Aorta (tissue), 5 donors: ENCODE measurements at places on chromosomes 1 and 21.
A peak's percentile ranks its signal among the peaks of the same experiment; 100 is the strongest.

DNA sequence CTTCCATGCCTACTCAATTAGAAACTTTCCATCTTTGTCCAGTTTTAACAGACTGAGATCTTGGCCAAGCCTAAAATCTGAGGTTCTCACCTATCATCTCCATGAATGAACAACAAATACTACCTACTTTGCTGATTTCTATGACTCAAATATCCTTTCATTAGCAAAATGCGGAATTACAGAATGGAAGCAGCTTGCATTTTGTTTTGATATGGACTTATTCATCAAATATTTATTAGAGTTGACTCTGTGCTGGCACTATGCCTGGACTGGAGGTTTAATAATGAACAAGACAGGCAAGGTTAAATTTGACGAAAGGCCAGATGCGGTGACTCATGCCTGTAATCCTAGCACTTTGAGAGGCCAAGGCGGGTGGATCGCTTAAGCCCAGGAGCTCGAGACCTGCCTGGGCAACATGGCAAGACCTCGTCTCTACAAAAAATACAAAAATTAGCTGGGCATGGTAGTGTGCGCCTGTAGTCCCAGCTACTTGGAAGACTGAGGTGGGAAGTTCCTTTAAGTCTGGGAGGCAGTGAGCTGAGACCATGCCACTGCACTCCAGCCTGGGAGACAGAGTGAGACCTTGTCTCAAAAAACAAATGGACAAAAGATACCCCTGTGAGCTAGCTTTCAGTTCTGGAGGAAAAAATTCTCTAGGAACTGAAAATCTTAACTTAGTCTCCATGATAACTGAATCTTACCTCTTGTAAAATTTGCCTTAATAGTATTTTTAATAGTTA is 29.4 kb upstream of the SOD1 start:
- peak; percentile 60 for DNase-seq

DNA sequence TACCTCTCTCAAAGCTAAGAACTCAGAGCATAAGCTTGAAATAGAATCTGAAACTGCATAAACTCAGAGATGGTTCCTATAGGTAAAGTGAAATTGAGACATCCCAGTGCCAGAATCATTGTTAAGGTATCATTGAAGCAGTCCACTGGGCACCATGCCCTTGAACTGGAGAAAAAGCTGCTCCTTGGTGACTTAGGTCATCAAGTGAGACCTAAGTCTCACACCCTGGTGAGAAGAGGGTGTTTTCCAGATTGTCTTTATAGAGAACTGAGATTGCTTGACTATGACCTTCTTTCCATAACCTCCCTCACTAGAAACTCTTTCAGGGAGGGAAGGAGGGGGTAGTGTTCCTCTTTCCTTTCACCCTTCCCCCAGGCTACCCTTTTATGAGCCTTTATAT is 9.4 kb upstream of the ATP6V1G3 start:
- DNase-seq, result no peak

DNA sequence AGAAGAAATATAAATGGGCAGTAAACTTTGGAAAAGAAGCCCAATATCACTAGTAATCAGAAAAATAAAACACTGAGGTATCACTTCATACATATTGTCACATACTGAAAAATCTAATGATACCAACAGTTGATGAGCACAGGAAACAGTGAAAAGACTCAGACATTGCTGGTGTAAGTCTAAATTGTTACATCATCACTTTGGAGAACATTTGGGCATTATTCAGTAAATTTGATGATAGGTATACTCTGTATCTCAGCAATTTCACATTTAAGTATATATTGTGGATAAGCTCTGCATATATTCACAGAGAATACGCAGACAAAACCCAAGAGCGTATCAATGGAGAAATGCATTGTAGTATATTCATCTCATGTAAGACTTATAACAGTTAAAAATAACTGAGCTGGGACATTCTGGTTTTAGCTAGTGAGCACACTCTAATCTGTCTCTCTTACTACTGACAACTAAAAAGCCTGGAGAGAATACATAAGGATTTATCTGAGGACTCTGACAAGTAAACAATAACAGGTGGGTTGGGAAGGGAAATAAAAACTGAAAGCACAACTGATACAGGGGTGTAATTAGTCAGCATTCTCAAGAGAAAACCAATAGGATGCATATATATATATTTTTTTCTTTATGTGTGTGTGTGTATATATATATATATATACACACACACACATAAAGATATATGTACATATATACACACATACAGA is 212.7 kb upstream of the JUN start:
- DNase-seq, result no peak

GRCh38 chr21:45838634-45839033 is 142.9 kb upstream of the COL6A1 start:
- DNase-seq, result no peak

DNA sequence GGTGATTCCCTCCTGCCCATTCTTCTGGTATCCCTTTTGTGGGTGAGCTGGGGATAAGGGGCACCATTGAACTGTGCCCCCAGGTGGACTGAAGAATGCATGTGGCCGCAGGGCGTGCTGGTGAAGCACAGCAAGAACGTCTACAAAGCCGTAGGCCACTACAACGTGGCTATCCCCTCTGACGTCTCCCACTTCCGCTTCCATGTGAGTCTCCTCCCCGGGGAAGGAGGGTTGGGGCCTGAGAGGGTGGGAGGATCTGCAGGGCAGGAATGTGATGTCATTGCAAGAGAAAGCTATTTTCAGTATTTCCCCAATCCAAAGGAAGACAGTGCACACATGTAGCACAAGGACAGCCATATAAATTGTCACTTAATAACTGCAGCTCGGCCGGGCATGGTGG is 7.5 kb upstream of the KPNA6 start:
- peak; percentile 72 for DNase-seq

DNA sequence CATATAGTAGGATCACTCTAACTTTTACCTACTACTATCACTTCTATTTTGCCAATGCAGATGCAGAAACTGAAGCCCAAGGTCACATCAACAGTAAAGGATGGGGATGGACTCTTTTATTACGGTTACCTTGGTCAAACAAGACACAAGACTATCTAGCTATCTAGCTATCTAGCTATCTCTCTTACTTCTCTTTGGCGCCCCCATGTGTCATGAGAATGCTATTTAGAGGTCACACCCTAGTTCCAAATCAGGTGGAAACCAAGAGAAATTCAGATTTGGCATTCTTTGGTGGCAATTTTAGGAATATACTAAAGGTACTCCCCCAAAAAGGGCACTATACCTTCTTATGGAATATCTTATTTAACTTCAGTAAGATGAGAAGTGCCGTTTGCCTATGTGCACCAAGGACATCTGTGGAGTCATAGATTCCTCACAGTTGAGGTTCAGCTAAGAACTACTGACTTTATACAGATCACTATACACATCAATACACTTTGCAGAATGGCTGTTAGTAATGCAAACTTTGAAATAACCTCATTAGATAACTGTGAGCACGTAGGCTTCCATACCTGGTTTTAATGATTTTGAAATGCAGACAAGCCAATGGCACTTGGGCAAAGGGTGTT is 6.7 kb downstream of the ZNF648 start:
- DNase-seq, result no peak

DNA sequence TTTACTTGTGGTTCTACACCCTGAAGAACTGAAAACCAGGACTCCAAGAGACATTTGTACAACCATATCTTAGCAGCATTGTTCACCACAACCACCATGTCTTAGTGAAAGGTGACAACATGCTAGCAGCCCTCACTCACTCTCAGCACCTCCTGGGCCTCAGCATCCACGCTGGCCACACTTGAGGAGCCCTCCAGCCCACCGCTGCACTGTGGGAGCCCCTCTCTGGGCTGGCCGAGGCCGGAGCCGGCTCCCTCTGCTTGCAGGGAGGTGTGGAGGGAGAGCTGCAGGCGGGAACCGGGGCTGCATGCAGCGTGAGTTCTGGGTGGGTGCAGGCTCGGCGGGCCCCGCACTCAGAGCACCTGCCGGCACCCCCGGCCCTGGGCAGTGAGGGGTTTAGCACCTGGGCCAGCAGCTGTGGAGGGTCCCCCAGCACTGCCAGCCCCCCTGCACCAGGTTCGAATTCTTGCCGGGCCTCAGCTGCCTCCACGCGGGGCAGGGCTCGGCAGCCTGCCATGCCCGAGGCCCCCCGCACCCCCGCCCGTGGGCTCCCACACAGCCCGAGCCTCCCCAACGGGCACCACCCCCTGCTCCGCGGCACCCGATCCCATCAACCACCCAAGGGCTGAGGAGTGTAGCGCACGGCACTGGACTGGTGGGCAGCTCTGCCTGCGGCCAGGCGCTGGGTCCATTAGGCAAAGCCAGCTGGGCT is 9.2 kb downstream of the C1orf159 start:
- DNase-seq, result peak; percentile 49

- no peak for DNase-seq
These were observed 23.3 kb downstream of the CNIH4 start for GRCh38 chr1:224380003-224380402.

GRCh38 chr1:155513300-155513916 is 49.2 kb downstream of the ASH1L start:
- no peak for DNase-seq

GRCh38 chr1:107867897-107868296 is 97.1 kb downstream of the VAV3 start:
- no peak for DNase-seq

DNA sequence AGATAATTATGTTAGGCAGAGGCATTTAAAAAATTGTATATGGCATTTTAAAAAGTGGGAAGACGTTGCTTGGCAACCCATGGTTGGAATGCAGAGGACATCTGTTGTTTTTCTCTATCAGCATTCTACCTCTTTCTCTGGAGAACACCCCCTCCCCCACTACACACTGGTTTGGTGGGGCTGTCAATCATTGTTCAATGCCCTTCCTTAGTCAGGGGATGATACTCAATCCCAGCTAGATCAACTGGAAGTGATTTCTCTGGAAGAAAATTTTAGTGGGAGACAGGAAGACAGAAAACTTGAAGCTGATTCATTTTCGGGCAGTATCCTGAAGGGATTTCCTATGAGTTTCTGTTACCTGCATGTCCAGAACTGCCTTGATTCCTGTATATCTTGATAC is 35.7 kb upstream of the CAP1 start:
- no peak for DNase-seq

DNA sequence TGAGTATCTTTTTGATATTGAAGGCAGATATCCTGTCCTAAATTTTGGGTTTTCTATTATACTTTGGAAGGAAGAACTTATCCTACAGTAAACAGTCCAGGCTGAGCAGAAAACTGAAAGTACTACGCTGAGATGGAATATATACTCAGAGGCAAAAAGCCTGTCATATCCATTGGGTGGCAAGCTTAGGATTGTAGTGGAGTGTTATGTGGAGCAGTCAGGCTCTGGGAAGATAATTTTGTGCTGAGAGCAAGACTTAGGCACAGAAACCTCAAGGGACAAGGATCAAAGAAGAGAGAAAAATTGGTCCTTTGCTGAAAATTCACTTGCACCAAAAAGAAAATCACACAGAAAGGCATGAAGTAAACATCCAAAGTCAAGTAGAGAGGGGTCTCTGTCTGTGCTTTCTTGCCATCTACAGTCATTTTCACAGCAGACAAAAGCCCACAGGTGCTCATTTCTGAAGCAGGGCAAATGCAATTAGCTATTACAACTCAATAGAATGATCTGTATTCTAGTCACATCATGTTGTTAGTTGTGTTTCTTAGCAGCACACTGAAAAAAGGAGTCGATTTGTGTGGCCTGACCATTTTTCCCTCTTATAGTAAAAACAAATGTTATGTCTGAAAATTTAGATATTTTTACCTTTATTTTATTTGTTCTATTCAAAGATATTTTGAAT is 38.5 kb downstream of the CRB1 start:
- no peak for DNase-seq

DNA sequence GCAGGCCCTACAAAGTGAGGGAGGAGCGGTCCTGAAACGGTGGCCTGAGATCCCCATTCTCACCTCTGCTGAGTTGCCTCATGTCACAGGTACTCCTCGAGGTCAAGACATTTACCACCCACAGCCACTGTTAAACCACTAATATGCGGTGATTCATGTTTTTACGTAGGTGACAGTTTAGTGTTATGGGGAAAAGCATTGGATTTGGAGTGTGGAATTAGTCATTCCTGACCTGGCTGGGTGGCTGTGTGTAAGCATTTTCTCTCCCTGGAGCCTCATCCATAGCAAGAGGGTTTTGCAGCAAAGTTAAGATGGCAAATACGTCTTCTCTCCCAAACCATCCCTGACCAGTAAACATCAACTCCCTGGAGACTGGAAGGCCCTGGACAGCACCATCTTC is 57.8 kb upstream of the KCNJ6 start:
- no peak for DNase-seq

GRCh38 chr1:27568300-27569087 is 35.5 kb downstream of the AHDC1 start:
- DNase-seq, result peak; percentile 96

GRCh38 chr1:67557696-67558448 is 127.1 kb upstream of the GADD45A start:
- no peak for DNase-seq

DNA sequence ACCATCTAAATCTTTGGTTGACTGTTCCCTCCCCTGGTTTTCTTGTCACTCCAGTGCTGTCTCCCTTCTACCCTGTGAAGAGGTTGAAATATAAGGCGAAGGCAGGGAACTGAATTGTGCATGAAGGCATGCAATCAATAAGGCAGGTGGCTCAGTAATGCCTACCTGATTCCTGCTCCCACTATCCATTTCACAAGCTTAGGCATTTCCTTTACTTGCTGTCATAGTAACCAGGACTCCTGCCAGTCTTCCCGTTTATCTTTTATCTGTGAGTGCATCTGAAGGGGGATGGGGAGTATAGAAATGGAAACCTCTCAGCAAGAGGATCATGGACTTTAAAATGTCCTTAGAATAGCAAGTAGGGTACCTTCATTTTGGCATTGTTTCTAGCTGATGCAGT is 40.5 kb downstream of the MRPS6 start:
- DNase-seq, result no peak

GRCh38 chr1:192877283-192877886 is 68.5 kb downstream of the RGS2 start:
- DNase-seq, result no peak

DNA sequence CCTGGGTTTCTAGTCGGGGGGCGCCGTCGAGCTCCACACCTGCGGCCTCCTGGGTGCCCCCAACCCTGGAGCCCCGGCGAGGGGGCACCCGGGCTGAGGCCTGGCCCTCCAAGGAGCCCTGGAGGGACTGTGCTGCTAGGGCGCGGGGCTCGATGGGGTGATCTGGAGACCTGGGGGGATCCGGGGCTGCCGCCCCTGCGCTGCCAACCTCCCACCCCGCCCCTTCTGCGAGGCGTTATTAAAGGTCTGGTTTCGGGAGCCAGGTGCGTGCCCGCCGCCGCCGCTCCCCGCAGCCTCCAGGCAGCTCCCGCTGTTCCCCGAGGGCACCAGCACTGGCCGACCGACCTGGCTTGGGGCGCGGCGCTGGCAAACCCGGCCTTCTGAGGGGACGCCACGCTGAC is 746 bp upstream of the POFUT2 start:
- DNase-seq, result no peak

- DNase-seq, result no peak
These were observed 123.8 kb downstream of the PIK3R3 start for GRCh38 chr1:46008585-46008984.

GRCh38 chr21:32065654-32066053 is 192.8 kb downstream of the HUNK start:
- no peak for DNase-seq

DNA sequence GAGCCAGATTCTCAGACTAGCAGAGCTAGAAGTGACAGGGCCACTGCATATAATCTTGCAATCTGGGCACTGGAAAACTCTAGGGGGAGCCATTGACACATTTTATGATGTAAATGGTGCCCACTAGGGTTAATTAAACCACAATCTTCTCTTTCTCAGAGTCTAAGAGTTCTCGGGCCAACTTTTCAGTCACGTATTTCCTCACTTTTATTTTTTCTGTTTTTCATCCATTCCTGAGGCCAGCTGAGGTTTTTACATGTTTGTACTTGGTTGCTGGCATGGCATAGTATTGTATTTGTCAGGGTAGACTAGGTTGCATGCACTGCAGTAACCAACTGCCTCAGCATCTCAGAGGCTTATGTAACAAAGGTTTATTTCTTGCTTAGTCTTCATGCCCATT is 138.2 kb downstream of the ZNF326 start:
- no peak for DNase-seq
